Fibroblast of skin of left biceps (primary cell): ENCODE measurements at places on chromosomes 6 and 20.

- DNase-seq: no peak
Observed at GRCh38 chr20:60135276-60135675, 177.1 kb downstream of the CDH26 start.

GRCh38 chr6:70180183-70180900 is 122.5 kb downstream of the COL9A1 start:
- DNase-seq: peak; percentile 17

DNA sequence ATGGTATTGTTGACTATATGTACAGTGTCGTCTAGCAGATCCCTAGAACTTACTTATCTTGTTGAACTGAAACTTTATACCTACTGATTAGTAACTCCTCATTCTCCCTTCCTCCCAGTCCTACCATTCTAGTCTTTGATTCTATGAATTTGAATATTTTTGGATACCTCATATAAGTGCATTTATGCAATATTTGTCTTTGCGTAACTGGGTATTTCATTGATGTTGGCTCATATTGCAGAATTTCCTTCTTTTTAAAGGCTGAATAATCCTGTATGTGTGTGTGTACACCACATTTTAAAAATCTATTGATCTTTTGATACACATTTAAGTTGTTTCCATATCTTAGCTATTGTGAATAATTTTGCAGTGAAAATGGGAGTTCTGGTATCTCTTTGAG is 119.9 kb downstream of the SOX4 start:
- DNase-seq: no peak

DNA sequence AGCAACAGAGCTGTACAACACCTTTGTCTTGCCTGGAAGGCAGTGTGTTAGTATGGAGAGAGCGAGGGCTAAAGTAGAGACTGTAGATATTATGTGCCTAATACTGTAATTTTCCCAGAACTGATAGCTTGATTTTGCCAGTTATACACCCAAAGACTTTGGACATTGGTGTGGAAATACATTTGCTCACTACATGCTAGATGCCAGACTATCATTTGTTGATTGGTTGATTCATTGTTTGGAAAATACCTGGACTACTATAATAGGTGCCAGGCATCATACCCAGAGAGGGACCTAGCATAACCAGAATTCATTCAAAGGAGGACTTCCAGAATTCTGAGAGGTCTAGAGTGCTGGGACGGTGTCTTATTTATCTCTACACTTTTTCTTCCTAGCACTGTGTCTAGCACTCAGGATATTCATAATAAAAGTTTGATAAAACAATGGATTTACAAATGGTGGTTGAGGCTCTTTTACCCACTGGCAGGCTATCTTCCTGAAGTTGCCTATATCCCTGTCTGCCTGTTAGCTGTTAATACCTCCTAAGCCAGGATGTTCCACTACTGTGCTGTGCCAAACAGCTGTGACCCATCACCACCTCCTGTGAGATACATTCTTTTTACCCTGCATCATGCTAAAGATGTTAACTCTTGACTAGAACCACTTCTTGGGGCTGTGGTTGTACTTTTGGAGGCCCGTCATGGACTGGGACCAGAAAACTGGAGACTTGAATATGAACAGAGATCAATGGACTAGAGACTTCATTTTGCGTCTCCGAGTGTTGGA is 72.2 kb upstream of the FUCA2 start:
- peak; percentile 66 for DNase-seq

DNA sequence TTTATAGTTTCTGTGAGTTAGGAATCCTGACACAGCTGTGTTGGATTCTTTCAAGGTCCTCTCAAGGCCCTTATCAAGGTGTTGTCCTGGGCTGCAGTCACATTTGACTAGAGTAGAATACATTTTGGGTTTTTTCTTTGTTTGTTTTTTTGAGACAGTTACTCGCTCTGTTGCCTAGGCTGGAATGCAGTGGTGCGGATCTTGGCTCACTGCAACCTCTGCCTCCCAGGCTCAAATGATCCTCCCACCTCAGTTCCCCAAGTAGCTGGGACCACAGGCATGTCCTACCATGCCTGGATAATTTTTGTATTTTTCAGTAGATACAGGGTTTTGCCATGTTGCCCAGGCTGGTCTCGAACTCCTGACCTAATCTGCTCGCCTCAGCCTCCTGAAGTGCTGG is 15.7 kb downstream of the NFYA start:
- no peak for DNase-seq

DNA sequence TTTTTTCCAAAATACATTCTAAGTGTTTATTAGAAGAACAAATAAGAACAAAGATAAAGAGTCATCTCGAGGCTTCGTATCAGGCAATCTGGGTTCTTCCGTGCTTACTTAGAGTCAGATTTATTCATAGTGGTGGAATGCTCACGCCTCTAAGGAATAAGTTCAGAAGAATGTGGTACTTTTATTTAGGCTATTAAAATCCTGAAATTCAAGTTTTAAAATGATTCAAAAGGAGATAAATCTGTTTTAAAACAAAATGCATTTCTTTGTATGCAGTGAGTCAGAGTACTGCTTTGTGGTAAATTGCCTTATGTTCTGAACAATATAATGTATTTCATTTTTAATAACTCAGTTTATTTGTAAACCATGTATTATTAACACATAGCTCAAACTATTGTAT is 89.1 kb downstream of the FUT9 start:
- DNase-seq: no peak

DNA sequence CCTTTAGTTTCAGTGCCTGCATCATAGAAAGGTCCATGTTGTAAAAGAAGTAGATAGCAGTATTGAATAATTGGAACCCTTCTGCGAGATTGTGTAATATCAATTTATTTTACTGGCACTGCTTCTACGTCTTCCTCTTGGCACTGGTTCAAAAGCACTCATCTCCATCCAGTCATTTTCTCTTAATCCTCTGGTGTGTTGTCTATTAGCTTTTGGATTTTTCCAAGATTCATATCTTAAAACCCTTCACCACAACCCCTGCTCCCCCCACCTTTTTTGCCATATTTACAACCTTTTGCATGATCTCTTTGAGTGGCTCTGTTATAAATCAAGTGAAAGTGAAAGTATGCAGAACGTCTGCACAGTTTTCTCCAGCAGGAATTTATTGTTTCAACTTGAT is 76.6 kb upstream of the HSF2 start:
- DNase-seq: peak; percentile 24

DNA sequence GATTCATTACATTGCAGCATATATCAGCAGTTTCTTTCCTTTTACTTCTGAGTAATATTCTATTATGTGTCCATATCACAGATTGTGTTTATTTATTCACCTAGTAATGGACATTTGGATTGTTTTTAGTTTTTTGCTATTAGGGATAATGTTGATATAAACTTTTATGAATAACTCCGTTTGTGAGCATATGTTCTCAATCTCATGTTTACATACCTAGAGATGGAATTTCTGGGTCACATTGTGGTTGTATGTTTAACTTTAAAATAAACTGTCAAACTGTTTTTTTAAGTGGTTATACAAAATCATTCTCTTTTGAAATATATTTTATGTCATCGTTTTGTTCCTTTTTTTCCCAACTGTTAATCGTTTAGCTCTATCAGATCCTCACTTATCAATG is 311.6 kb downstream of the MMUT start:
- DNase-seq: no peak

- DNase-seq: no peak
Observed at GRCh38 chr6:38138374-38138773, 318.8 kb downstream of the ZFAND3 start.

GRCh38 chr20:46199198-46199597 is 81.1 kb downstream of the CD40 start:
- DNase-seq: no peak

- no peak for DNase-seq
Observed at GRCh38 chr6:33433544-33434191, 13.8 kb downstream of the SYNGAP1 start.

- DNase-seq: no peak
Observed at GRCh38 chr6:101018157-101018556, 137.0 kb upstream of the ASCC3 start.

DNA sequence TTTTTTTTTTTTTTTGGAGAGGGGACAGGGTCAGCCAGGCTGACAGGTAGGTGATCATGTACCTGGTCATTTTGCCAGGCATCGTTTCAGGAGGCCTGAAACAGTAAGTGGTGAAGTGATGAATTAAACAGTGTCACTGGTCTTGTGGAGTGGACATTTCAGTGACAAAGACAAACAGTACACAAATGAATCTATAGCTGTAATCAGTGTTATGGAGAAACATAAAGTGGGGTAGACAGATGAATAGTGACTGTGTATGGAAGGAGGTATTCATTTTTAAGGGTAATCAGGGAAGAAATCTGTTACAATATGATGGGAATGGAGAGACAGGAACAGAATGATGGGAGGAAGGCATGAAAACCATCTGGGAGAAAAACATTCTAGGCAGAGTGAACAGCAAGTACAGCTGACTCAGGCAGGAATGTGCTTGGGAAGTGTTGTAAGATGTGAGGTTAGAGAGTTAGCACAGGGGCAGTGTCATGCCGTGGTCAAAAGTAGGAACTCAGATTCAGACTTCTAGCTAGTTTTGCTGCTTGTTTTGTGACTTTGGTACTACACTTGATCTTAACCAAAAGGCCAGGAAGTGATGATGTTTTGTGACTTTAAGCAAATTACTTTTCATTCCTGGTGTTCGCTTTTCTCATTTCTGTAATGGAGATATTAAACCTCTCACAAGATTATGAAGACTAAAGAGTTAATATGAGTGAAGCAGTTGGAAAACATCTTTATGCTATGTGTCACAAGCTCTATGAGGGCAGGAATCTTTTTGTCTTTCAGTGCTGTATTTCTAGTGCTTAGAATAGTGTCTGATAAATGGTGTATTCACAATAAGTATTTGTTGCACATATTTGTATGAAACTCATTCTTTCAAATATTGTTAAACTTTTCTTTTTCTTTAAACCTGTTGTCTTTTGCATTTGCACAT is 43.4 kb downstream of the QKI start:
- peak; percentile 78 for DNase-seq

DNA sequence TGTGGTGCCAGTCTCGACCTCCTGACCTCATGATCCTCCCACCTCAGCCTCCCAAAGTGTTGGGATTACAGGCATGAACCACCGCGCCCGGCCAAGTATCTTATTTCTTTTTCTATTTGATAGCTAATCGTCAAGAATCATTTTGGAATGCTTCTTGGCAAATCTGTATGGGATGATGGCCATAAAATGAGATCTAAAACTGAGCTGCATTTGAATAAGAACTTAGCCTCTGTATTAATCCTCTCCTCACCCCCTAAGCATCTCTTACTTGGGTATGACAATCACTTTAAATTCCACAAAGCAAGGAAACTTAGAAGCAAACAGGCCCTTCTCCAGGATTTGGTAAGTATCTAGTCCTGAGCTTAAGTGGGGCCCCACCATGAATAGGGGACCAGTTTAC is 108.9 kb upstream of the BTBD3 start:
- no peak for DNase-seq

DNA sequence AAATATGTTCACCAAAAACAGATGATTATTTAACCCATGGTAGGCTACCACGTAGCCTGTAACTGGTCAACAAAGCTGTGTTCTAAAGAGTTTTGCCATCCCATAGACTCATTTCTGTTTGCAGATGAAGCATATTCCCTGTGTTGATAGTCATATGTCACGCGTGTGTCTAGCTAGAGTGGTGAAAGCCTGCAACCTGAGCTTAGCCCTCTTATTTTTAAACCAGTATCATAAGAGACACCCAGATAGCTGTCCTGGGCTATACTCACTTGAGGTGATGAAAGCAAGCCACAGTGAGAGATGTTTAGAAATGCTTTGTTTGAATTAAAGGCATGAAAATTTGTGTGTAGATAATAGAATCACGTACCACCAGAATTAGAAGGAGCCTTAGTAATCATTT is 307.8 kb downstream of the ZFAND3 start:
- DNase-seq: no peak

DNA sequence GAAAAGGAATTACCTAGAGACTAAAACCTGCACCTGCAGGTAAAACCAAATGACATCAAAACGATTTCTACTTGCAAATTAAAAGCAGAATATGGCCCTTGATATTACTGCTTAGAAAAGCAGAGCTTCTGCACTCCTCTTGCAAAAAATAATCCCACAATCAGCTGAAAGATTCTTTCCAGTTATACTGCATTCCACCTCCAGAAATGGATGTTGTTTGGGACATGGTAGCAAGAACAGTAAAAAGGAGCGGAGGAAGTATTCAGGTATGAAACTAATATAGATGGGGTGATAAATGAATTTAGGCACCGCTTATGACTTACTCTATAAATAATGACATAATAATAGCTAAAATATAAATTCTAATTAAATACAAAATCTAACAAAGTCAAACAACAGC is 14.9 kb downstream of the ATXN1 start:
- DNase-seq: no peak

DNA sequence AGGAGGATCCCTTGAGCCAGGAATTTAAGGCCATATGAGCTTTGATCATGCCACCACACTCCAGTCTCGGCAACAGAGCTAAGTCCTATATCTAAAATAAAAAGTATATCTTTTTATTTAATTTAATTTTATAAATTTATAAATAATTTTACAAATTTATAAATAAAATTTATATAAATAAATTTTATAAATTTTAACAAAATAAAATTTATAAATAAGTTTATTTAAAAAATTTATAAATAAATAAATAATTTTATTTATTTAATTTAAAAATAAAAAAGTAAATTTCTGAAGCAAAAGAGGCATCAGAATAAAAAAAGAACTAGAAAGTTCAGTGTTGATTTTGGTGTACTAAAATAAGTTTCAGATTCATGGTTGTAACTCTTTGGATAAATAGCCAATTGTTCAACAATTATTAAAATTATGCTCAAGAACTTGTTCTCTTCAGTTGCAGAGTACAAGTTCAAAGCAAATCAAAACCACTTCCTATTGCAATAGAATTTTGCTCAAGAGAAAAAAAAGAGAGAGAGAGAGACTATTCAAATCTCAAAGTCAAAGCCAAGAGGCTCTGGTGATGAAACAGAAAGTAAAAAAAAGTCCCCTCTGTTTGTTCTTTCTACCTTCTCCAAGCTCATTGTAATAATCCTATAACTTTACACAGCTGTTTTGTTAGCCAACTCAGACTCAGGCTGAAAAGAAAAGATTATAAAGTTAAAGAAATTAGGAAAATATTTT is 547.5 kb upstream of the ADGRB3 start:
- no peak for DNase-seq

- DNase-seq: no peak
Observed at GRCh38 chr20:44911264-44911921, 1.5 kb downstream of the PABPC1L start.

GRCh38 chr6:137427656-137428290 is 66.4 kb downstream of the OLIG3 start:
- DNase-seq: no peak

GRCh38 chr6:114327074-114327473 is 15.7 kb downstream of the HS3ST5 start:
- no peak for DNase-seq

- DNase-seq: no peak
Observed at GRCh38 chr6:160279850-160280249, 21.2 kb upstream of the SLC22A2 start.

- DNase-seq: no peak
Observed at GRCh38 chr20:8390500-8390899, 258.4 kb downstream of the PLCB1 start.
